ENCODE measurements at places on chromosomes 1 and 21. TPM values are rescaled to one million over a fixed set of nuclear protein-coding genes. Genes with fewer than 3 reads are reported as not detected.

LAPTM5 gene
- 3.7 TPM for total RNA-seq

GPR161 gene
- total RNA-seq = 8.9 TPM

MANEAL gene
- total RNA-seq = not detected

SPRR2B gene
- total RNA-seq = not detected

ATAD3C gene
- total RNA-seq = 0.13 TPM

FABP3 gene
- not detected for total RNA-seq

SLC45A1 gene
- total RNA-seq = 4.3 TPM

MFSD2A gene
- total RNA-seq = 0.32 TPM

SLC22A15 gene
- total RNA-seq = 0.32 TPM

ARMH1 gene
- 1.2 TPM for total RNA-seq

CSF1 gene
- total RNA-seq = 33.3 TPM

CENPF gene
- 28.3 TPM for total RNA-seq

CREG1 gene
- 109 TPM for total RNA-seq

IVL gene
- not detected for total RNA-seq

COL16A1 gene
- 97.9 TPM for total RNA-seq

OR2L5 gene
- total RNA-seq = not detected

OLIG2 gene
- not detected for total RNA-seq

LCE2B gene
- not detected for total RNA-seq

ELAVL4 gene
- not detected for total RNA-seq

CD247 gene
- total RNA-seq = not detected

CD1D gene
- 17.6 TPM for total RNA-seq

RAB3B gene
- 3.9 TPM for total RNA-seq

SLC1A7 gene
- not detected for total RNA-seq

FTCD gene
- total RNA-seq = not detected

ANKRD34A gene
- total RNA-seq = 1.0 TPM

PTGER3 gene
- total RNA-seq = 0.39 TPM

ATP1A4 gene
- not detected for total RNA-seq

SPATA46 gene
- total RNA-seq = not detected

METTL13 gene
- 20.7 TPM for total RNA-seq

KAZN gene
- total RNA-seq = 1.4 TPM

TAF12 gene
- 22.2 TPM for total RNA-seq

CNN3 gene
- total RNA-seq = 177 TPM

Data from epithelial cell of alveolus of lung (primary cell).